A549 treated with RU486 at 1 μM for 4 hours (cell line): ENCODE measurements at places on chromosomes 7 and 10. TPM values are rescaled to one million over a fixed set of nuclear protein-coding genes. Genes with fewer than 3 reads are reported as not detected.

Gene IRF5
- total RNA-seq: 9.7 to 17.2 TPM (median 12.2 TPM) in 5 replicates

Gene ASB10
- total RNA-seq: not detected in 5 replicates

Gene FKBP9
- total RNA-seq: 75.7 to 124 TPM (median 88.0 TPM) in 5 replicates

Gene MOGAT3
- total RNA-seq: not detected in 5 replicates

Gene CYP2C18
- 0.07 to 0.17 TPM (median 0.16 TPM) in 3 of 5 replicates, not detected in the others for total RNA-seq

Gene WDR86
- 0.18 to 0.22 TPM (median 0.19 TPM) in 3 of 5 replicates, not detected in the others for total RNA-seq
